Stimulated activated CD8-positive, alpha-beta memory T cell treated with anti-CD3 and anti-CD28 coated beads, Interleukin-4, amount 100 ng/mL, for 1 hour (primary cell): ENCODE measurements at places on chromosomes 2 and 18.

DNA sequence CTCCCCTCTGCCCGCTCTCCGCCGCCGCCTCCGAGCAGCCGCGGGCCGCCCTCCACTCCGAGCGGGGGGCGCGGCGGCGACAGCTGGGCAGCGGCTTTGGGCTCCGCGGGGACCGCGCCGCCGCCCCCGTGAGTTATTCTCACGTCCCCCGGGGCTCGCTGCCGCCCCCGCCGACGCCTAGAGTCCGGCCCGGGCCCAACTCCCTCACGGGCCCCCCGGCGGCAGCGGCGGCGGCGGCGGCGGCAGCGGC lies 645 bp downstream of the MIB1 start:
- DNase-seq = no peak

- no peak for DNase-seq
Observed at GRCh38 chr2:167335541-167335992, 447.3 kb downstream of the XIRP2 start.

GRCh38 chr2:132439703-132440398 lies 23.2 kb downstream of the GPR39 start:
- no peak for DNase-seq

GRCh38 chr2:104078431-104079157 lies 775.3 kb upstream of the POU3F3 start:
- DNase-seq = no peak

DNA sequence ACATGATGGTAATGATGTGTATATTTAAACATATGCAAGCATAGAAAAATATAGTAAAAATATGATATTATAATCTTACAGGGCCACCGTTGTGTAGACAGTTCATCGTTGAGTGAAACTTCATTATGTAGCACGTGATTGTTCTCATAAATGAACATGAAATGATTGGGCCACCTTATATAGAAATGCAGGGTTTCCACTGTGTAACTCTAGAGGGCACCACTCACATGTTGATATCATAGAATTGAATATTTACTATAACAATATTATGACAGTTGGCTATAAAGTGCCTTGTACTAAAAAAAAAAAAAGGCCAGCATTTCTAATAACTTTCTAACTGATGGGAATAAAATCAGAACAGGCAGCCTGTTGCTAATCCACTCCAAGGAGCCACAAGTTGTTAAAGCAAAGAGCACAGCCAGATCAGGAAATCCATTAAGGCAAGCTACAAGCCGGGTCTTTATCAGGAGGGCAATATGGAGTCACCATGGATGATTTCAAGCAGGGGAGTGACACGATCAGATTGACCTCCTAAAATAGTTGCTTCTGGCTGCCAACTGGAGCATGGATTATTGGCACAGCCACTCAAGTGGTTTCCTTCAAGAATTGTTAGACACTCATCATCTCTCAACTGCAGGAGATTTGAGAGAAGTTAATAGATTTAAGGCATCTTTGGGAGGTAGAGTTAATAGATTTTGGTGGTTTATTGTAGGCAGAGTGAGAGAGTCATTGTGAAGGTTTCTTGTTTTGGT lies 16.7 kb downstream of the IL1F10 start:
- DNase-seq = no peak

GRCh38 chr2:63544017-63544627 lies 44.2 kb downstream of the WDPCP start:
- DNase-seq = no peak

GRCh38 chr2:36708041-36708741 lies 11.7 kb downstream of the VIT start:
- DNase-seq = no peak

DNA sequence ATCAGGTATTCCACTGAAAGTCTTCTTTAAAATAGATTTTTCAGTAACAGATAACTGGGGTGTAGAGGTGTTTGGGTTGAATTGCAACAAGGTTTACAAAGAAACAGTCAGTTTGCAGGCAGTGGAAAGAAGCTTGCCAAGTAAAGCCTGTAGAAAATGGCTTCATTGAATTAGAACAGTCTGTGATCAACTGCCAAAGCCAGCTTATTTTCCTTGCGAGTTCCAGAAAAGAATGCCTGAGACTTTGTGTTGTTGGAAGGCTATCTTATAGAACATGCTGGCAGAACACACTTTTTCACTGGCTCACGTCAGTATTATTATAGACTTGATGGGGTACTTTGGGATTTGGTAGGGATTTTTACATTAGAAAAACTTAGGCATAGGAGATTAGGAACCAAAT lies 601.0 kb downstream of the XIRP2 start:
- no peak for DNase-seq

DNA sequence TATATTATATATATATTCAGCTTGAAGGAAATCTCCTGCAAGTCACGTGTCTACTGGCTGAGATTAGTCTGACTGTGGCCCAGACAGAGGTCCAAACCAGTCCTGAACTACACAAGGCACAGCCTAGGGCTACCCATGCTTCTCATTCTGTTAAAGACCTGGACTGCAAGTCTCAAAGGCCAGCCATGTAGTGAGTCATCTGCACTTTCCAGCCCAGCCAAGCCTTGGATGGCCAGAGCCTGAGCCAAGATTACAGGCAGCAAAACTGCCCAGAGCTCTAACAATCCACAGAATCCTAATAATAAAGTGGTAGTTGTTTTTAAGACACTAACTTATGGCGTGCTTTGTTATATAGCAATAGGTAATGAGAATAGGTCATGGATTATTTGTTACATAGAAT lies 259.6 kb downstream of the SS18 start:
- DNase-seq = no peak

- no peak for DNase-seq
Observed at GRCh38 chr2:25246001-25246400, 77.6 kb upstream of the POMC start.

DNA sequence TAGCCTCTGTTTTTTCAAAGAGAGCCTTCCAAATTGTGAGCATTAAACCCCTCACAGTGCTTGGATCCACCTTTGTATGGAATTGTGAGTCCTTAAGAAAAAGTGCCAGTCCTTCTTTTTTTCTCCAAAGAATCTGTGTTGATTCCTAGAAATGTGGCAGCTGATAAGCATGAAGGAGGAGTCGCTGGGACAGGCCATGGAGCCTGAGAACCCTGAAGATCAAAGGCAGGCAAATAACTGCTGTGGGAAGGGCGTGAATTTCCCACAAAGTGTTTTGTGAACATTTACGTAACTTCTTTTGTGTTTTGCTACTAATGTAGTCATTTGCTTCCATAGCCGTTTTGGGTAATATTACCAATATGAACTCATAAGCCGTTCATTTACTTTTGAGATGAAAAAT lies 27.7 kb upstream of the CHMP1B start:
- DNase-seq = no peak

- DNase-seq = no peak
Observed at GRCh38 chr2:35803126-35803525, 552.5 kb upstream of the CRIM1 start.

GRCh38 chr18:22946217-22946616 lies 13.1 kb downstream of the RBBP8 start:
- DNase-seq = no peak

- peak; percentile 17 for DNase-seq
Observed at GRCh38 chr2:230602562-230603230, 109.9 kb upstream of the CAB39 start.

DNA sequence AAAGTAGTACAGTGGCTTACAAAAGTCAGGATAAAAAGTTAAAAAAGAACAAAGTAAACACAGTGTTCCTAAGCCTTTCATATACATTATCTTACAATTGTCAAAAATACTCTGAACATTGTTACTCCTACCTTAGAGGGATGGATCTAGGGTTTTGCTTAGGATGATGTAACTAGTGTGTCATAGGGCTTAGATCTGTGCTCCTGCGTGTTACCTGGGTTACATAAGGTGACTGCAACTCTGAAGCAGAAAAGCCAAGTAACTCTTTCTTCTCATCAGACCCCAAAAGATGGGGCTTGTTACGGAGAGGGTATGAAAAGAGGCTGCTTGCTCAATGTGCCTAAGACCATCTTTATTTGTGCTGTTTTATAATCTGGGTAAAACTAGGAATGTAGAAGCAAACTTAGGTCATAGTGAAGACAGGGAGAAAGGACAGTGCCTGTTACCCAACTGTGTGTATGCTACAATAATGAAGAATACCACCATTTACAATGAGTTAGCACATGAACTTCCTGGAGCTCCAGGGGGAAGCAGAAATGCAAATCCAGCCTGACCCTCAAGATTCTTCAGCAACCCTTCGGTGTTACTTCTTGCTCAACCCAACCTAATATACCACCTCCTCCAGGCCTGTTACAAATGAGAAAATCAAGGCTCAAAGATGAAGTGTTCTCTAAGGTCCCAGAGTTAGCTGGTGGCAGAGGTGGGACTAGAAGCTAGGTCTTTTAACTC lies 42.0 kb upstream of the STK17B start:
- no peak for DNase-seq

- DNase-seq = no peak
Observed at GRCh38 chr2:20609349-20609994, 41.4 kb downstream of the HS1BP3 start.

GRCh38 chr2:184210329-184210728 lies 388.0 kb upstream of the ZNF804A start:
- no peak for DNase-seq

DNA sequence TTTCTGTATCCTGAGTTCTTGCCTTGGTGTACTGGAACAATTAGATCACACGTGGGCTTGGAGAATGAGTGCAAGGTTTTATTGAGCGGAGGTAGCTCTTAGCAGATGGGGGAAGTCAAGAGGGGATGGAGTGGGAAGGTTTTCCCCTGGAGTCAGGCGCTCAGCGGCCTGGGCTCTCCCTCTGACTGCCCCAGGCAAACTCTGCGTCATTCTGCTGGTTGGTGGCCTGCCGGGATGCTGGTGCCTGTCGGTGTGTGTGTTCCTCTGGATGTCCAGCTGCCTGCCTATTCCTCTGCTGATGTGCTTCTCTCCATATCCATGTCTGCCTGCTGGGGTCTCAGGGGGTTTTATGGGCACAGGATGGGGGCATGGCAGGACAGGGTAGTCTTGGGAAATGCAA lies 111.0 kb downstream of the TRIB2 start:
- DNase-seq = no peak

DNA sequence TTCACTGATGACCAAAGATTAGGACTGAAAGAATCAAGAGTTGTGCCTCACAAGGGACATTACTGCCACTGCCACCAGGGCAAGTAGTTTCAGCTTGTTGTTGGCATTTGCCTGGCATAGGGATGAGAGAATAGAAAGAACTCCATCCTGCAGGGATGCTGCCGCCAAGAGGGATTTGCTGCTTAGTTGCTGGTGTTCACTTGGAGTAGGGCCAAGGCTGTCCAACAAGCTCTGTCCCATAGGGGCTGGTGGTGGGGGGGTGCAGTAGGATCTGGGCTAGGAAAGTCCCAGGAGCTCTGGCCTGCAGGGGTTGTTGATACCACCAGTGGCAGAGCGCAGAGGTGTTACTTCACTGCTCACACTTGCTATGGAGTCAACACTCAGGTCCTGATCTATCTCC lies 84.9 kb upstream of the MGAT4A start:
- no peak for DNase-seq

- no peak for DNase-seq
Observed at GRCh38 chr2:159172403-159172802, 114.1 kb downstream of the WDSUB1 start.

- no peak for DNase-seq
Observed at GRCh38 chr2:237429753-237430152, 15.8 kb upstream of the COL6A3 start.

DNA sequence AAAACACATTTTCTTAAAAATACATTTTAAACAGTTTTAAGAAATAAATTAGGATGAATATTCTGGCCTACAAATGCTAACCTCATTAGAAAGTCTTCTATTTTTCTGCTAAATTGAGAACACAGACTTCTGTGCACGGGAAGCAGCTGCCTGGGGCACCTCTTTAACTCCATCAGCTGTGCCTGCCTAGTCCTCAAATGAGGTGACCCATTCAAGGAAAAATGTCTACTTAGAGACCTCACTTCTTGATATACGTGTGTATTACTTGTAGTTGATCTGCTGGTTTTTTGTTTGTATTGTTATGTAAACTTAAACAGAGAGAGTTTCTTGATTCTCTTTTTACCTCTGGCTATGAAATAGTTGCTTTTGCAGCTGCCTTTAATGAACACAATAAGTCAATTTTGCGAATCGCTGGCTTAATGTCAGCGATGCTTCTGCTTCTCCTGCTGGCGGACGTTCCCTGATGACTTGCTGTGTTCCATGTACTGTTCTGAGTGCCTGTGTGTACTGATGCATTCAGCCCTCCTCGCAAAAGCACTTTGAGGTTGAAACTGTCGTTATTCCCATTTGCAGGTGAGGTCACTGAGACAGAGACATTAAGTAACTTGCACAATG lies 88.7 kb upstream of the TXNDC2 start:
- no peak for DNase-seq

- no peak for DNase-seq
Observed at GRCh38 chr18:32696376-32696775, 76.4 kb downstream of the KLHL14 start.

DNA sequence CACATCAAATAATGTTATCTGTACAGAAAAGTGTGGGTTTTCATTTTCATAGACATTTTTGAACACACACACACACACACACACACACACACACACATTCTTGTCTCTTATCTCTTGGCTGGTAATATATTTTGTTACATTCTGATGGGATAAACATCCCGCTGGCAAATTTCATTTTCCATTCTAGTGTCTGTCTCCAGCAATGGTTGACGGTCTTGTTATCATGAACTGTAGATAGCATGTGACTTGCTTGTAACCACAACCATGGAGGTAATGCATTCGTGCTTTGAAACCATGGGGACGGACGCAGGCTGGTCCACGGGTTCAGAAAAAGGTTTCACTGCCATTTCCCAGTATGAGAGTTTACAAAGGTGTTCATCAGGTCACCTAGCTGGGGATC lies 156.4 kb downstream of the PPP1R1C start:
- no peak for DNase-seq

- no peak for DNase-seq
Observed at GRCh38 chr2:6917761-6918421, 679 bp downstream of the RNF144A start.

- DNase-seq = no peak
Observed at GRCh38 chr2:101759162-101759561, 61.7 kb downstream of the MAP4K4 start.

GRCh38 chr2:86225581-86225980 lies 26.3 kb downstream of the MRPL35 start:
- no peak for DNase-seq

GRCh38 chr2:158996378-158996993 lies 28.0 kb downstream of the TANC1 start:
- DNase-seq = no peak

GRCh38 chr2:241376808-241377207 lies 20.7 kb downstream of the FARP2 start:
- no peak for DNase-seq

GRCh38 chr18:78245451-78245850 lies 734.2 kb upstream of the SALL3 start:
- DNase-seq = no peak

DNA sequence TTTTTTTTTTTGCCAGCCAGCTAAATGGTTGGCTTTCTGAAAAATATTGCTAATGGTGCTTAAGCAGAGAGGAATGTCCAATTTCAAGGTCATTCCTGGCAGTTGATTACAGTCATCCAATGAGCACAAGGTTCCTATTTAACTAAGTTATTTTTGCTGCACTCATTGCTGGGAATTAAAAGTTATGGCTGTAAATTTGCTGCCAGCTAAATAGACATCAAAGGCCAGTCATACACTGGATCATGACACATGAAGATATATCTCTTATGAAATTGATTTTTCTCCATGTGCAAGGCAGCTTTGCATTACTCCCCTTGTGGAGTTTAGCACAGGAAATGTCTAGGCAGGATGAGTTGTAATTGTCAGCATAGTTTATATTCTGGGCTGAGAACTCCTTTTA lies 1898.4 kb upstream of the CELF4 start:
- DNase-seq = no peak

GRCh38 chr2:149020432-149020851 lies 18.1 kb upstream of the LYPD6B start:
- DNase-seq = no peak
